ENCODE measurements at places on chromosomes 2 and 18.

DNA sequence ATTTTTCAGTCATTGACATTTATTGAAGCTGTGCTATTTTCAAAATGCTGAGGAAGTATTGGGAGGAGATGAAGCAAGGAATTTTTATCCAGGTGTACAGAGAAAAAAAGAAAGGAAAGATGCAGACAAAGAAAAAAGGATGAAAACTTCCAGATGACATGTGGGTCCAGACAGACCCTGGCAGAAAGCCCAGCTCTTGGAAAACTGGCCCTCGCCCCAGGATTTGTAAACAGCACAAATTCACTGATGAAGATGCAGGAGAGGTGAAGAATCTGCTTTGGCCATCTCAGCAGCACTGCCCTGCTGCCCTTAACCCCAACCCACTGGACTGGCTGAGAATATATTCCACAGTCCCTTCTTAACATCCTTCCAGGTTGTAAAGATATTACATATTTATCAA lies 12.5 kb downstream of the TACR1 start:
- DNase-seq, result no peak

- DNase-seq, result no peak
Measured at GRCh38 chr2:62826953-62827675, 121.6 kb downstream of the EHBP1 start.

GRCh38 chr2:234627308-234627707 lies 130.4 kb upstream of the ARL4C start:
- no peak for DNase-seq

DNA sequence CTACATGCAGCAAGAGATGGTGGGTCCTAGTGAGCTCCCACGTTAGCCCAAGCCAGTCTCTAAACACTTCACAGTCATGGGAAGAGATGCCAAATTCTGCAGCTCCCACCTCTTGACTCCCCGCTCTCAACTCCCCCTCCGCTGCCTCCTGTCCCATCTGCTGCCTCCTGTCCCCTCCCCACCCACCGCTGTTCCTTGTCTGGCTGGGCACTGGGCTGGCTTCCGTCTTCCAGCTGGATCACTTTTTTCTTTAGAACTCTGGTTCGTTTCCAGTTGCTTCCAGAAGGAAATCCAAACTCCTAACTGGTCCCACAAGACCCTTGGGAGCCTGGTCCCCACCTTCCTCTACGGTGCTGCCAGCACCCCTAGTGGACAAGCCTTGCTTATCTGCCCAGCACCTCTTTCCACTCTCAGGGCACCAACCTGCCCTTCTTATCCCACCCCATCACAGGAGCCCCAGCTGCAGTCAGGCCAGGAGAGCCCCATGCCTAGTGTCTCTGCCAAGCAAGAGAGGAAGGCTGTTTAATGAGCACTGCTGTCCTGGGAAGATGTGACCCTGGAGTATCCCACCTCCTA lies 12.1 kb upstream of the TWIST2 start:
- DNase-seq, result no peak

DNA sequence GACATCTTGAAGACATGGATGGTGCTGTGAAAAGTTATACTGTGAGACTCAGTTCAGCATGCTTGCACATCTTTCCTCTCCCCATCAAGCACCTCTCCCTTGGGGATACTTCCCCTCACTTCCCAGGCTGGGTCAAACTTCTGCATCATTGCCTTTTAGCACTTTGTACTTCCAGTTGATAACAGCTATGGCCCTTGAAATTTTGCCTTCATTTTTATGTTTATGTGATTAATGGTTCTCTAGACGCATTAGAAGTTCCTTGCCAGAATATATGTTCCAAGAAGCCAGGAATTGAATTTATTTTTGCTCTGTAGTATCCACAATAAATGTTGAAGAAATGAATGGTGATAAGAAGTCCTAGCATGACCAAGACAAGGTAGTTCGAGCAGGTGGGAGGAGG lies 120.9 kb upstream of the ST6GAL2 start:
- no peak for DNase-seq

GRCh38 chr18:23529604-23530003 lies 26.3 kb downstream of the RMC1 start:
- DNase-seq, result peak; percentile 75

- peak; percentile 99 for DNase-seq
Measured at GRCh38 chr2:46067501-46068305, 229.5 kb upstream of the EPAS1 start.

DNA sequence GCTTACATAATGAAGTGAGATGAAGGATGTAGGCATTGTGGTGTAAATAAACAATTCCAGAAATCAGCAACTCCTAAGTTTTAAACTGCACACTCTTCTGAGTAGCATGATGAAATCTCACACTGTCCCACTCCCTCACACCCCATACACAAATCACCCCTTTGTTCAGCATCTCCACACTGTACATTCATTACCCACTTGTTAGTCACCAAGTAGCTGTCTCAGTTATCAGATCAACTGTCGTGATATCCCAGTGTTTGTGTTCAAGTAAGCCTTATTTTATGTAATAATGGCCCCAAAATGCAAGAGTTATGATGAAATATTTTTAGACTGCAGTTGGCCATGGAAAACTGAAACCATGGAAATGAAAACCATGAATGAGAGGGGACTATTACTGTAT lies 135.7 kb downstream of the GRB14 start:
- DNase-seq, result peak; percentile 60

GRCh38 chr2:181289698-181290097 lies 167.5 kb upstream of the ITGA4 start:
- no peak for DNase-seq

DNA sequence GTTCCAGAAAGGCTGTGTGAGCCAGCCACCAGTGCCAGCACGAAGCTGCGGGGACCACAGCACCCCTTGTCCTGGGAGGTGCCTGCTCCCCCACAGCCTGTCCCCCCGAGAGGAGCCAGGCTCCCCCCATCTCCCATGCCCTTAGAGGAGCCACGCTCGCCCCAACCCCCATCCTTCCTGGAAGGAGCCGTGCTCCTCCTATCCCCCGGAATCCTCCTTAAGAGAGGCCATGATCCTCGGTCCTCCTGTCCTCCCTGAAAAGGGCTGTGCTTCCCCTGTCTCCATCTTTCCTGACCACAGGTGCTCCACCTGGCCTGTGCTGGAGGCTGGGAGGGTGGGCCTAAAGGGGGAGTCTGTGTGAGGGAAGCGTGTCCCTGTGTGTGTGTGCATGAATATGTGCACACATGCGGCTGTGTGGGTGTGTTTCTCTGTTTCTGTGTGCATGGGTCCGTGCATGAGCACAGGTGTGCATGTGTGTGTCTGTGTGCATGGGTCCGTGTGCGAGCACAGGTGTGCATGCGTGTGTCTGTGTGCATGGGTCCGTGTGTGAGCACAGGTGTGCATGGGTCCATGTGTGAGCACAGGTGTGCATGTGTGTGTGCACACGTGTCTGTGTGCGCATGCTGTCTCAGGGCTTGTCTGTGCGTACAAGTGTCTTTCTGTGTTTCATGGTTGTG lies 80.3 kb downstream of the RTP5 start:
- no peak for DNase-seq

- no peak for DNase-seq
Measured at GRCh38 chr2:217222309-217222910, 362.5 kb upstream of the TNP1 start.

GRCh38 chr18:35533916-35534405 lies 36.2 kb upstream of the INO80C start:
- no peak for DNase-seq

DNA sequence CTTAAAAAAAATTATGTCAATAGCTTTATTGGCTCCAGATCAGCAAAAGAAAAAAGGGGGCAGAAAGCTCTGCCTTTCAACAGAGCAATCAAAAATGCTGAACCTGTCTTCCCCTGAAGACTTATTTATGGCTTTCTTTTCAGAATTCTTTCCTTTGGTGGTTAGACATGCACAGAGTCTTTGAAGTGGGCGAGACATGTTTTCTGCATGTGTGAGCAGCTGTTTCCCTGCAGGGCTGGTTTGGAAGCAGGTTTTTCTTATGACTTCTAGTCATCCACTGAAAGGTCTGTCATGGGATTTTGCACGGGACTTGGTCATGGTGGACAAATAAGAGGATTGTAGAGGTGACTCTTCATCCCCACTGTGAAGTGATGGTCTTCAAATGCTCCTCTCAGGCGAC lies 160.3 kb downstream of the VAPA start:
- DNase-seq, result no peak

- DNase-seq, result peak; percentile 58
Measured at GRCh38 chr2:206064077-206064476, 21.9 kb downstream of the INO80D start.

DNA sequence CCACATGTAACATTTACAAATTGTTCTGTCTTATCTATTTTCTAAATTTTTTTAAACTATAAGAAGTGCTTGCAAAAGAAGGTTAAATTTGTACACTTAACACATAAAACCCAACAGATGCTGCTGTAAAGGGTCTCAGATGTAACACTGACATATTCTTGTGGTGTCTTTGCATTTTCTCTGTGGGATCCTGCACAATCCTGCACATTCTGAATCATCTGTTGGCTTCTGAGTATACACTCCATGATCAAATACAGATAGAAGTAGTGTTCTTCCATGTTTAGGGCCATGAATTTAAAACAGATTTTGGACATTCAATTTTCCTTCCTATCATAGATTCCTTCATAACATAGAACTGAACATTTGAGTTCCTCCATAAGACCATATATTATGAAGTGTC lies 89.0 kb downstream of the SPRED2 start:
- no peak for DNase-seq

GRCh38 chr2:153780241-153780640 lies 91.5 kb upstream of the GALNT13 start:
- peak; percentile 28 for DNase-seq

DNA sequence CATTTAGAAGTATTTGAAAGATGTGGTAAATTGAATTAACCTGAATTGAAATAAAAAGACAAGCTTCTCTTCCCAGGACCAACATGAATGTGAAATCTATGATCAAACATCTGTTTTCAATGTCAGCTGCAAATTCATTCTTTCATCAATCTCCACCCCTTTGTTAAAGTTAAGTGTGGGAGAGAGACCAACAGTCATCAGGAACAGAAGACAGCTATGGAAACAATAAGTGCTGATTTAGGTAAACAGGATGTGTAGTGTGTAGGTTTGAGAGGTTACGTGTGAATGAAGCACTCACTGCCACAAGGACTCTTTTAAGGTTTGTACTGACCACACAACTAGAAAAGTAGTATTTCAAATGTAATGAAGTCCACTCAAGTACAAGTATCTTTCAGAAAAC lies 1659.8 kb upstream of the CELF4 start:
- DNase-seq, result no peak
